Ovary (tissue), 10 donors: ENCODE measurements at places on chromosomes 1 and 21.
A peak's percentile ranks its signal among the peaks of the same experiment; 100 is the strongest.

- no peak for DNase-seq
- no peak overlapping the region for H3K4me3 ChIP-seq
- no peaks in the 10 kb centered on the region for H3K27me3 ChIP-seq
- H3K36me3 ChIP-seq, result no peaks in the 10 kb centered on the region
These were observed 1.2 kb upstream of the KCNE1 start for GRCh38 chr21:34513129-34513675.

GRCh38 chr1:21594501-21594900 is 74.7 kb downstream of the RAP1GAP start:
- H3K27ac ChIP-seq, result no peak overlapping the region
- no peaks in the 10 kb centered on the region for H3K27me3 ChIP-seq
- no peaks in the 10 kb centered on the region for H3K4me1 ChIP-seq
- H3K4me3 ChIP-seq, result no peak overlapping the region
- DNase-seq, result no peak
- no peaks in the 10 kb centered on the region for H3K36me3 ChIP-seq

DNA sequence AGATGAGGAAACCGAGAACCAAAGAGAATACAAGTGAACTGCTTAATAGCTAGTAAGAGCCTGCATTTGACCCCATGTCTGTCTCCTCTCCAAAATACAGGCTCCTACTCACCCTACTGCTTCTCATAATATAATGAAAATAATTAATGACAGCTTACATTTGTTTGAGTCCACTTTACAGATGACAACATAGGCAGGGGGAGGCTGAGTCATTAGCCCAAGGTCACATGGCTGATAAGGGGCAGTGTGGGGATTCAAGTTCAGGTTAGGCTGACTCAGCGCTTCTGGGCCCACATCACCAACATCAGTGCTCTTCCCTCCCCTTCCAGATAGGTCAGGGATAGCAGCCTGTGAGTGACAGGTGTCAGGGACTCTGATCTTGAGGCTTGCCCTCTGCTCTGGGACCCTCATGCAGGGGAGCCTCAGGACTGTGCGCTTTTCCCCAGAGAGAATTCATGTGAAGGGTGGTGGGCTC is 16.2 kb downstream of the AZIN2 start:
- no peaks in the 10 kb centered on the region for H3K36me3 ChIP-seq
- H3K27ac ChIP-seq, result no peak overlapping the region
- H3K4me3 ChIP-seq, result no peak overlapping the region
- DNase-seq, result no peak
- no peaks in the 10 kb centered on the region for H3K27me3 ChIP-seq

GRCh38 chr1:67723620-67724019 is 38.6 kb downstream of the GADD45A start:
- H3K36me3 ChIP-seq, result no peaks in the 10 kb centered on the region
- H3K27me3 ChIP-seq, result no peaks in the 10 kb centered on the region
- H3K4me1 ChIP-seq, result peaks cover 15% of the 10 kb centered on the region

DNA sequence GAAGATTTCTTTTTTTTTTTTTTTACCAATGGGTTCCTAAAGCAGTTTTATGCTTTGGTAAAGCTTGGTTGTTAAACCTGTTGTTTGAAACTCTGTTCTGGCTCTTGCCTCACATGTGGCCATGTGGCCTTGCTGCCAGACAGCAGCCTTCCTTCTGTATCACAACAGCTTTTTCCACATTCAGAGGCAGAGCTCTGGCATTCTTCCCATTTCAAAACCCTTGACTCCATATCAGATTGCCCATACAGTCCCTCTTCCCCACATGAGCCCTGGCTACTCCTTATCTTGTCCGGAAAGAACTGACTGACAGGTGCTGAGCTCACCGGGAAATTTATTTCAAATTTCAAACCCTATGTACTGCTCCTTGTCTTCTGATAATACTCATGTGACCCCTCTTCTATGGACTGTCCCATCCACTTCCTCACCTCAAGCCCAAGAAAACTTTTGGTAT is 38.5 kb upstream of the LAX1 start:
- no peak for DNase-seq
- no peaks in the 10 kb centered on the region for H3K27me3 ChIP-seq
- no peak overlapping the region for H3K4me3 ChIP-seq
- no peaks in the 10 kb centered on the region for H3K4me1 ChIP-seq

GRCh38 chr1:208724079-208724478 is 479.9 kb upstream of the PLXNA2 start:
- H3K36me3 ChIP-seq, result no peaks in the 10 kb centered on the region
- H3K27me3 ChIP-seq, result no peaks in the 10 kb centered on the region
- no peak overlapping the region for H3K27ac ChIP-seq
- no peak for DNase-seq

DNA sequence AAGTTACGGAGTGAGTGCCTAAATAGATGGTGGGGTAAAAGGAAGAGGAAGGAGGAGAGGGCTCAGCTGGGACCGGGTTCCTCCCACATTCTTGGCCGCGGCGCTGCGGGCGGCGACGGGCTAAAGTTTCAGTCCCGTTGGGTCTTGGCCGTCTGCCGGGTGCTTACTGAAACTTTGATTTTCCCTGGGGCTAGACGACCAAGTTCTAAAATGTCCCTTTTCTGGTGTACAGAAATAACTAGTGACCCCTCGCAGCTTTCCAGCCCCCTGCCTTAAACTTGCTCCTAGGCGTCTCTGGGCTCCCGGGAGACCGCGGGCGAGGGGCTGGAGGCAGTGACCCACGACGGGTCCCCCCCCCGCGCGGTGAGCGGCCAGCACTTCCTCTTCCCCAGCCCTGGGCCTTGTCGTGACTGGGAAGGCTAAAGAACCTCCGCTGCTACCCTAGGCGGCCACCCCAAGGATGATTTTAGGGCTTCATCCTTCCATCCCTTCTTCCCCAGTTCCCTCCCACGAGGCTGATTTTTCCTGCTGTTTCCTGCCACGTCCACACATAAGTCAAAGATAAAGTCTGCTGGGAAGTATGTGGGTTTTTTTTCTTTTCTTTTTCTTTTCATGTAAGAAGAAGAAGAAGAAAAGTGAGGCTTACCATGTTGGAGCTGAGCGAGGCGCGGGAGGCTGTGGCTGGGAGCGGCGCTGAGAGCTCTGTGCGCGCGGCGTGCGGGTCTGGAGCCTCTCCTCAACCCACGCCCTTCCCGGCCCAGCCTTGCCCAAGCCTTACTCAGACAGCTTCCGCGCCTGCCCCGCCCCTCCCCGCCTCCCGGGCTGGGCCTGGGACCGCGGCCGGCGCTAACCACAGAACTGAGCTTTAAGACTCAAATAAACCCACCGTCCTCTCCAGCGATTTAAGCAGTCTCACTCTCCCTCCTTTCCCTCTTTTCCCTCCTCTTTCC is at the start of gene S100A11:
Gene S100A11 (minus strand): TSS at position 738 of the 950 bp plus-strand sequence. CDS start 89 bp downstream, at position 649.
- peaks cover 3% of the 10 kb centered on the region for H3K4me1 ChIP-seq
- DNase-seq, result peak; percentile 86
- H3K36me3 ChIP-seq, result no peaks in the 10 kb centered on the region
- H3K27ac ChIP-seq, result peak within 1 kb of the TSS; percentile 58

DNA sequence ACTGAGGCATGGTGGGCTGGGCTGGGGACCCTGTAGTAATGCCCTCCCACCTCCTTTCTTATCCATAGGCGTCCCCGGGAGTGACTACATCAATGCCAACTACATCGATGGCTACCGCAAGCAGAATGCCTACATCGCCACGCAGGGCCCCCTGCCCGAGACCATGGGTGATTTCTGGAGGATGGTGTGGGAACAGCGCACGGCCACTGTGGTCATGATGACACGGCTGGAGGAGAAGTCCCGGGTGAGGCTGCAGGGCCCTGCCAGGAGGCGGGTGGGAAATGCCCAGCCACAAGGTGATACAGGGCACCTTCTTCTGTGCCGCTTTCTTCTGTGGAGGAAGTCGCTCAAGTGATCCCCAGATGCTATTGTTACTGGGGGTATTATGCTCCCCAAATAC is 32.3 kb upstream of the KDM4A start:
- H3K36me3 ChIP-seq, result no peaks in the 10 kb centered on the region
- H3K27me3 ChIP-seq, result no peaks in the 10 kb centered on the region
- no peak for DNase-seq
- H3K4me1 ChIP-seq, result peaks cover 9% of the 10 kb centered on the region
- no peak overlapping the region for H3K4me3 ChIP-seq
- no peak overlapping the region for H3K27ac ChIP-seq

- H3K27me3 ChIP-seq, result no peaks in the 10 kb centered on the region
- H3K4me1 ChIP-seq, result no peaks in the 10 kb centered on the region
- no peaks in the 10 kb centered on the region for H3K36me3 ChIP-seq
- no peak for DNase-seq
- H3K27ac ChIP-seq, result no peak overlapping the region
- no peak overlapping the region for H3K4me3 ChIP-seq
These were observed 13.3 kb downstream of the LRRC8C start for GRCh38 chr1:89646259-89646658.

DNA sequence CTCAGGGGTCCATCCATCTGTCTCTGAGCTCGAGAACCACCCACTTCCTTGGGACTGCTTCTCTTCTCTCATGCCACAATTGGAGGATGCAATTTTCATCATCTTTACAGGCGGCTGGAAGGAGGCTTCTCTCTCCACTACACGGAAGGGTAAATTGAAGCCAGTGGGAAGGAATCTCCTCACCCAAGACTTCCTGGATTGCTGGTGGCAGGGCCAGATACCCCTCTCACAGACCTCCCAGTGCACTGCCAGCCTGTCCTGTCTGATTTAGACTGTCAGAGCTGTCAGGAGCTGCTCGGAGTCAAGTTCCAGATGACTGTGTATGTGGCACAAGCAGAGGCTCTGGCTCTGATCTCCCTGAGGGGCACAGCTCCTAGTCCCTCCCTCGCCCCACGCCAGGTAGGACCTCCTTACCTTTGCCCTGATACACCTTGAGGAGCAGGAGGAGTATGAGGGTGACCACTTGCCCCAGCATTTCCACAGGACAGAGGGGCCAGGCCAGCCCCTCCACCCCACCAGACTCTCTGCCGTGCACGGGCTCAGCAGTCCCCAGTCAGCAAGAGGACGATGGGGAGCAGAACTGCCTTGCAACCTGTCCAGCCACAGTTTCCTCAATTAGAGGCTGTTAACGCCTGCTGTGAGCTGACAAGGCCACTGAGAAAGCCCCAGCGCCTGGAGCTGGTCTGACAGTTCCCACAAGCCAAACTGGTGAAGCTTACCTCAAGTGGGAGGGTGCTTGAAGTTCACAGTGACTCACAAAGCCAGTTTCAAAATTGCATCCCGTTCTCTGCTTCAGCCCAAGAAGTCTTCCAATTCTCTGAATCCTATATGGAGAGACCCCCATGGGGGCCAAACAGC is at the start of gene CD244:
Gene CD244 (minus strand): TSS at position 685 of the 858 bp plus-strand sequence. CDS start 210 bp downstream, at position 475.
- no peak within 1 kb of the TSS for H3K27ac ChIP-seq
- H3K4me1 ChIP-seq, result peaks cover 9% of the 10 kb centered on the region
- H3K27me3 ChIP-seq, result no peaks in the 10 kb centered on the region
- H3K36me3 ChIP-seq, result no peaks in the 10 kb centered on the region
- no peak within 1 kb of the TSS for H3K4me3 ChIP-seq
- peak; percentile 22 for DNase-seq

DNA sequence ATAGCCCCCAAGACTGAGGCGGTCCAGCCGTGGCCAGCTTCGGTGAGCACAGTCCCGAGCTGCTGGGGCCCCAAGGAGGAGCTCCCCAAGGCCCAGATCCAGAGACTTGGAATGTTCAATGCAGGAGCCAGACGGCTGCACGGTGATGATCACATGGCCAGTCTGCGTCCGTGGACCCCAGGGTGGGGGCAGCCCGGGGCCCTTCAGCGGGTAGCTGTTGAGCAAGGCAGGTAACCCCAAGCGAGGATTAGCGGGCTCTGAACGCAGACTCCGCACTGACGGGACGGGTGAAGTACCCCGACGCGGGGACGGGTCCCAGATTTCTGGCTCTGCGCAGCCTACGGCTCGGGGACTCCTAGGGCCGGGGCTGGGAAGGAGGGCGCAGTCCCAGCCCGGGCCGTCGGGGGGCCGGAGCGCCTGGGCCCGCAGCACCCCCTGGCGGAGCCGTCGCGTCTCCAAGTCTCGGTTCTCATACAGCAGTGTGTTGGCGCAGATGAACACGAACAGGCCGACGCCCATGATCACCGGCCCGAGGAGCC is 2.7 kb downstream of the TMEM200B start:
- no peaks in the 10 kb centered on the region for H3K27me3 ChIP-seq
- peak overlapping the region; percentile 91 for H3K27ac ChIP-seq
- no peaks in the 10 kb centered on the region for H3K36me3 ChIP-seq
- peak; percentile 71 for DNase-seq

GRCh38 chr21:28235169-28235895 is 757.3 kb downstream of the LTN1 start:
- H3K36me3 ChIP-seq, result no peaks in the 10 kb centered on the region
- H3K27me3 ChIP-seq, result no peaks in the 10 kb centered on the region
- peaks cover 3% of the 10 kb centered on the region for H3K4me1 ChIP-seq
- DNase-seq, result no peak

- H3K4me1 ChIP-seq, result no peaks in the 10 kb centered on the region
- H3K27ac ChIP-seq, result no peak overlapping the region
- H3K4me3 ChIP-seq, result no peak overlapping the region
- DNase-seq, result no peak
- no peaks in the 10 kb centered on the region for H3K27me3 ChIP-seq
These were observed 277.0 kb upstream of the BRINP3 start for GRCh38 chr1:190754666-190755065.

- peaks cover 14% of the 10 kb centered on the region for H3K4me1 ChIP-seq
- no peaks in the 10 kb centered on the region for H3K36me3 ChIP-seq
- no peaks in the 10 kb centered on the region for H3K27me3 ChIP-seq
- no peak overlapping the region for H3K4me3 ChIP-seq
These were observed 37.4 kb downstream of the PHC2 start for GRCh38 chr1:33393524-33393923.

- no peaks in the 10 kb centered on the region for H3K36me3 ChIP-seq
- H3K4me3 ChIP-seq, result no peak overlapping the region
- no peak for DNase-seq
- H3K27ac ChIP-seq, result no peak overlapping the region
- H3K4me1 ChIP-seq, result no peaks in the 10 kb centered on the region
- no peaks in the 10 kb centered on the region for H3K27me3 ChIP-seq
These were observed 60.1 kb downstream of the PTP4A2 start for GRCh38 chr1:31878058-31878457.

DNA sequence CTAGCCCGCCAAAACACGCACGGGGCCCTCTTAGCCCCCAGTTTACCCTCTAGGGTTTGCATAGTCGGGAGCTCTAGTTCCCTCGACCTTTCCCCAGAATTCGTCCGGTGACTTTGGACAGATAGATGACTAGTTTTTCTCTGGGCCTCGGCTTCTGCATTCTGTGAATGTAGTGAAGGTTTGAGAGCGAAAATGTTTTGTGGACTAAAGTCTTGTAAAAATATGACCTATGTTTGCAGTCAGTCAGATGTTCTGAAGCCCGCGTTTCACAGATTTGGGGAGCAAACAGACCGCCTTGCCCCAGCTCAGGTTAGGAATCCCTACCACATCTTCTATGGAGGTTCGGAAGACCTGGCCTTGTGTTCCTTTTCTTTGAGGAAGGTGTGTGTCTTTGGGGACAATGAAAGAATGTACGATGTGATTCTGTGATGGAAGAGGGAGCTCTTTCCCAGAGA is 401 bp downstream of the UQCRH start:
- DNase-seq, result no peak
- no peaks in the 10 kb centered on the region for H3K27me3 ChIP-seq
- H3K4me1 ChIP-seq, result peaks cover 13% of the 10 kb centered on the region
- peak overlapping the region; percentile 88 for H3K4me3 ChIP-seq
- no peaks in the 10 kb centered on the region for H3K36me3 ChIP-seq
- peak overlapping the region; percentile 97 for H3K27ac ChIP-seq

GRCh38 chr1:22889213-22889827 is 83.3 kb downstream of the LACTBL1 start:
- H3K27ac ChIP-seq, result no peak overlapping the region
- H3K4me1 ChIP-seq, result no peaks in the 10 kb centered on the region
- no peaks in the 10 kb centered on the region for H3K36me3 ChIP-seq
- no peaks in the 10 kb centered on the region for H3K27me3 ChIP-seq
- DNase-seq, result no peak
- H3K4me3 ChIP-seq, result no peak overlapping the region

- no peaks in the 10 kb centered on the region for H3K4me1 ChIP-seq
- no peak for DNase-seq
- no peak overlapping the region for H3K4me3 ChIP-seq
- H3K27me3 ChIP-seq, result no peaks in the 10 kb centered on the region
- no peaks in the 10 kb centered on the region for H3K36me3 ChIP-seq
- H3K27ac ChIP-seq, result no peak overlapping the region
These were observed 20.4 kb downstream of the ODF2L start for GRCh38 chr1:86375688-86376087.
